ENCODE measurements at places on chromosomes 3 and 15.

- DNase-seq: no peak
Observed at GRCh38 chr15:33113666-33114373, 80.7 kb downstream of the FMN1 start.

DNA sequence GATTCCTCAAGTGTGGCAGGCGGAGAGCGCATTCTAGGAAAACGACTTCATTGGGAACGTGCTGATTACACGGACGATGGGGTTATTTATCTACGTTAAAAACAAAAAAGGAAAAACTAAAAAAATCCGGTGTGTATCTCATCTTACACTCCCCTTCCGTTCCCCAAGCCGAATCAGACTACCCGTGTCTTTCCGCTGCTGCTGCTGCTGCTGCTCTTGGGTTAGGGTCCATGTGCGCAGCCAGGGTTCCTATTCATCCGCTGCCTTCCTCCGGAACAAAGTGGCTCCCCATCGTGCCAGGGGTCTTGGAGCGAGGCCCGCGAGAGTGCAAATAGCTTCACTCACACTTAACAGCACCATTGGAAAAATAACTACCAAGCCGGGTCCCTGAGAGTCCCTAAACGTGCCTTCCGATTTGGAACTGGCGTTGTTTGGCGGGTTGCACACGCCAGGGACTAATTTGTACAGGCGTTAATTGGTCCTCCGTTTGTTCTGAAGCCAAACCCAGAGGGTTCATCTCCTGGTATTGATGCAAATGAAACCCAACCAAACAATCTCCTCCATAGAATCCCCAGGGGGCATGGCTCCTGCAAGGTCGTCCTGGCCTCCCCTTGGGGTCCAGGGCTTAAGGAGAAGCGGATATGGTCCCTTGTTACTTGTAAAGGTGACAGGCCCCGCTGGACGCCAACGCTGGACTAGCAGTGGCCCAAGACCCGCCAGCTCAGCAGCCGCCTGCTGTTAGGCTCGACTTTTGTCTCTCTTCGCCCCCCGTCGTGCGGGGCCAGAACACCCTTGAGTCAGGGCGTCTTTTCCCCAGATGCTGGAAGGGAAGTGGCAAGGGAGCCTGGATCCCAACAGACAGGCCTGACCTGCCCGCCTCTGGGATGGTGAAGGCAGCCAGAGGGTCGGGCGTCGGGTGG lies 11.0 kb upstream of the ONECUT1 start:
- DNase-seq: no peak

DNA sequence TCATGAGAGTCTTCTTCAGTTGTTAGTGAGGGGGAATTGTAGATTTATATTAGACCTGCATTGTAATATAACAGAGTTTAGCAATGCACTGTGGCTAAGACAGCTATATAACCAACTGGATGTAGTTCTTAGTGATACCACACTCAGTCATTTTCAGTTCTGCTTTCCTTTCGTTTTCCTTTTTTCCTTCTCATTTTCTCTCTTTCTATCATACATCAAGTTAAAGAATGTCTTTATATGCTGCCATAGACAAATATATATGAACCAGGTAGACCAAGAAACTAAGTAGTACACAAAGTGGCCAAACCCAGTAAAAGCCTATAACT lies 43.7 kb upstream of the CD47 start:
- DNase-seq: no peak

- DNase-seq: no peak
Observed at GRCh38 chr3:79012946-79013362, 754.8 kb downstream of the ROBO1 start.

DNA sequence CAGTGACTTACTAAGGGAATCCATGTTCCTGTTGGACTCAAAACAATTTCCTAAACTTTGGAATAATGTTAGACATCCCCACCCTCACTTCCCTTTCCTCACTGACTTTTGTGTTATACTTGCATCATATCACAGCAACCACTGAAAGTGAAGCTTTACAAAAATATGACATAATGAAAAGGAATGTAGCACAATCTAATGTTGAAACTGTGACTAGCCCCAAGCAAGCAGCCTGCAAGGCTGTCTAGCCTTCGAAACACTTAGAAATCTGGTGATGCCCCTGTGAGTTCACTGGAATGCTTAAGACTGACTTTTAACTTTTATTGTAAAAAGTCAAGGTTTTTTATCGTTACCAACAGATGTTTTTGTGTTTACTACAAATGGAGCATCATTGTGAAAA lies 203.7 kb upstream of the ZNF385D start:
- no peak for DNase-seq

DNA sequence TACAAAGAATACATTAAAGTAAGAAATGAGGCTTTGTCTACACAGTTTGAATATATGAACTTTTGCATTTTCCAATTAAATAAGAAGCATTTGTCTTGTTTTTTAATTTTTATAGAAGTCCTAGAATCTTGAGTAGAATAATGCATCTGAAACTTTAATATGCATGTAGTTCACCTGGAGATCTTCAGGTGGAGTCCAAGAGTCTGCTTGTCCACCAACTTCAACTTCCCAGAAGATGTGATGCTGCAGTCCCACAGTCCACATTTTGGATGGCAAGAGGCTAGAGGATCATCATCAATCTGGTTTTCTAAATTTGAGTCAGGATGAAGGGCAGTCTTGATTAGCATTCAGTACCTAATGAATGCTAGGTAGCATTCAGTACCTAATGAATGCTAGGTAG lies 357.6 kb upstream of the SOX2 start:
- DNase-seq: no peak

DNA sequence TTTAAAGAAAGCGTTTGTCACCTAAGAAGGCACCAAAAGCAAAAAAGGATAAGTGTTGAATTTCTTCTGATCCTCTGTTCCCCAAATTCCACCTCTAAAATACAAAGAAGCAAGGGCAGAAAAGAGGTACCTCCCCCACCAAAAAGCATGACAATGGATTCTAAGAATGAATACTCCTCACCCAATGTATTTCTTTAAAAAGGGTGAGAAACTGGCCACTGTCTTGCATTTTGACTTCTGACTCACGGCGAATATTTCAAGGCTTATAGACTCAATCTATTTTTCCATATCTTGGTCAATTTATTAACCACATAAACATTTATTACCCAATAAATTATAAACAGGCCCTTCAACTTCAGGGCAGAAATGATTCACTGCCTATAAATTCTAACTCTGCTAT lies 131.1 kb downstream of the NR1I2 start:
- DNase-seq: no peak

DNA sequence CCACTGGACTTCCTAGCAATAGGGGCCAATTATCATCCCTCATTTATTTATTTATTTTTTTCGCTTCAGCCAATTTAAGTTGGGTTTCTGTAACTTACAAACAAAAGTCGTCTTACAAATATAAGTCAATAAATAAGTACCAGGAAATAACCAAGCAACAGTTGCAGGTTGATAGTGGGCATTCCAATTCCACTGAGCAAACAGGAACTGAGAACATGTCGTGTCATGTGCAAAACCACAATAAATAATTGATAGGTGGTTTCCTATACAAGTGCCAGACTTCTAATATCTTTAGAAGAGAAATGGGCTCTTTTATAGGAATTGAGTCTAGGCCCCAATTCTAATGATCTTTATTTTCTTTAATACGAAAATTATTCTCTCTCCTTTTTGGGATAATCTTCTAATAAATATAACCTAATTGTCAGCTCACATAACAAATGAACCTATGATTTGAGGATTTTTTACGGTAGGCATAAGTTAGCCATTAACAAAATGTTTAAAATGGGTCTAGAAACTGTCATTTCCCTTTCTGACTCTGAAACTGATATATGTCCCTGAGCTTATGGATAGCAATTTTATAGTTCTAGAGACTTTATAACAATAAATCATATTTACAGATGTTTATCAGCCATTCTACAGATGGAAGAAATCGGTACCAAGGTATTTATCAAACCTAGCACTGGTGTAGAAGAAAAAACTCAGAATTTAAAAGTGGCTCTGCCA lies 571.8 kb downstream of the FOXP1 start:
- DNase-seq: no peak

DNA sequence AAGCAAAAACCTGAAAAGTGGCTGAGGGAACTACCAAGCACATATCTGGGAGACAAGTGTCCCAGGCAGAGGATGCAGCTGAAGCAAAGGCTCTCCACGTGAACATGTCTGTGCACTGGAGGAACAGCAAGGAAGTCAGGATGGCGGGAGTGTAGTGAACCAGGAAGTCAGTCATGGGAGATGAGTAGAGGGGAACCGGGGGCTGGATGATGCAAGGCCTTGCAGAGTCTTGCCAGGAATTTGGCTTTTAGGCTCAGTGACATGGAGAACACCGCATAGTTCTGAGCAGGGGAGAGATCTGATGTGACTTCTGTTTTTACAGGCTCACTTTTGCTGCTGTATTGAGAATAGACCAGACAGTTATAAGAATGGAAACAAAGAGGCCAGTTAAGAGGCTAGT lies 19.0 kb downstream of the C2CD4A start:
- DNase-seq: no peak

GRCh38 chr3:186166036-186166435 lies 57.1 kb upstream of the ETV5 start:
- DNase-seq: no peak

GRCh38 chr3:13492048-13492447 lies 11.9 kb downstream of the HDAC11 start:
- DNase-seq: no peak

Measured in stimulated activated CD4-positive, alpha-beta T cell treated with anti-CD3 and anti-CD28 coated beads, TNF-alpha, amount 100 ng/mL, for 48 hours (primary cell).